SK-N-MC (cell line): ENCODE measurements at places on chromosomes 7 and 10.

DNA sequence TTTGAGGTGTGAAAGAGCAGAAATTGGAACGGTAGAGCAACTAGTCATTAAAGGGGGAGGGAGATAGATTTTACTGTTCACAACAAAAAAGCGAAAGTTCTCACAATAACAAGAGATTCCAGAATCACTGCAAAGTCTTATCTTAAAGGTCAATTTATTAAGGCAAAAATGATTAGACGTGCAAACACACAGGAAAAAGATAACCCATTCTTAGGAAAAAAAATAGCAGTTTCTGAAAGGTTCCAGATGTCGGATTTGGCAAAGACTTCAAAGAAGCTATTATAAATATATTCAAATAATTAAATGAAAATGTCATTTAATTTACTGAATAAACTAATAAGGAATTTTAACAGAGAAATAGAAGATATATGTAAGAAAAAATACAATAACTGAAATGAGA lies 70.8 kb upstream of the GNAI1 start:
- no peak for DNase-seq

- DNase-seq, result no peak
Measured at GRCh38 chr7:27139334-27140125, 4.0 kb downstream of the HOXA5 start.

- DNase-seq, result no peak
Measured at GRCh38 chr7:117470777-117471176, 9.0 kb upstream of the CFTR start.

DNA sequence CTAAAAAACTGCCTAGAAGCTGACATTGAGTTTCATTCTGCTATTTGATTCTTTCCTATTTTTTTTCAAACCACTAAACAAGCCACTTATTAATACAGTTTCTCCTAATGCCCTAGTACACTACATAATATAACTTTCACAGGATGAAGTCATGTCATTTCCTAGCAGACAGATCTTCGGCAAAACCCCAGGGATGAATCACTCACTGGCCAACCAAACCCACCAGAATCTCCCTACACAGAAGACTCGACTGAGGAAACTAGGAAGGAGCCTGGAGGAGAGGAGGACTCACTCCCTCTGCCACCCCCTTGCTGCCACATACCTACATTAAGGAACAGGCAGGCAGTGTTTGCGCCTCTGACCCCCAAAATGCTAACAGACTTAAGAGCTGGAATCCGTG lies 33.4 kb downstream of the XPNPEP1 start:
- DNase-seq, result no peak

GRCh38 chr10:6718550-6718949 lies 138.5 kb upstream of the PRKCQ start:
- DNase-seq, result no peak

GRCh38 chr7:43954524-43955228 lies 28.4 kb downstream of the UBE2D4 start:
- no peak for DNase-seq

DNA sequence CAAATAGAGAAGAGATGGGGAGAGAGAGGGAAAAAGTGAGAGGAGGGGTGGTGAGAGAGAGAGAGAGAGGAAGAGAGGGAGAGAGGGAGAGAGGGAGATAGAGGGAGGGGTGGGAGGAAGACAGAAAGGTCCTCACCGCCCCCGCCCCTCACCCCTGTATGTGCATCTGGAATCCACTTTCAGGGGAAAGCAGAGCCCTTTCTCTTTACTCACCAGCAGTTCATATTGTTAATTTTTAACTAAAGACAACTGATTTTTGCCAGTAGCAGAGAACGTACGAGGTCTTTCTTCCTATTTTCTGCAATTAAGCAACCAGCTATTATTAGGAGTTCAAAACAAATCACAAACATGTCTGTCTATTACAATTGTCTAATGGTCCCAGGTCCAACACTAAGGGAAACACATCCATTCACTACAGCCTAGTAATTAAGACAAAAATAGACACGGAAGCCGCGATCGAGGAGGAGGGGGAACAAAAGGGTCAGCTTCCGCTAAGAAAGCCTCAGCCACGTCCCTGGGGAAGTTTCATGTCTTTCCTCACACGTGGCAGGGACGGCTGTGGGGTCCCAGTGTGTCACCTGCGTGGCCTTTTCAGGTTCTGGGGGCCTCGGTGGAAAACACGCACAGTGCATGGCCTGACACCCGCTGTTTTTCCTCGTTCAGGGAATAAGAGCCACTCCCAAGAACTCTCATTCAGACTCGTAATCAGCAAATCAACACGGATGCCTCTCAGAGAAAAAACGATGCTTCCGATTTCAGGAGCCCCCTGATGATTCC lies 572.0 kb downstream of the PTPRN2 start:
- DNase-seq, result no peak

DNA sequence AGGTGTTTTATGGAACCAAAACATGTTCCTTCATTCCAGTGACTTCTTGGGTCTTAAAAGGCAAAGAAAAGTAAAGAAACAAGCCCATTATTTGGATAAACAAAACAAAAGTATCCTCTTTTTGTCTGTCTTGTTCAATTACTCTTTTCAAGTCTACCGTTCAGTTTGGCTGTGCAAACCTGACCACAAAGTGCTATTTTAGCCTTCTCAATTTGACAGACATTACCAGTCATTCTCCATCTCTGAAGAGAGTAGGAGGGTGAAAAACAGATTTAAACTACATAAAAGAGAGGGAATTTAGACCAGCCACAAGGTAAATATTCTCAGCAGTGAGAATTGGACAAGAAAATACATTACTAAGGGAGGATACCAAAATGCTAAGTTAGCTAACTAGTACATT lies 145.2 kb downstream of the GRM3 start:
- no peak for DNase-seq

GRCh38 chr7:148925836-148926235 lies 41.7 kb upstream of the EZH2 start:
- no peak for DNase-seq
